ENCODE measurements at places on chromosomes 6 and 20.

- no peak for DNase-seq
Observed at GRCh38 chr6:127858727-127859391, 42.0 kb downstream of the THEMIS start.

DNA sequence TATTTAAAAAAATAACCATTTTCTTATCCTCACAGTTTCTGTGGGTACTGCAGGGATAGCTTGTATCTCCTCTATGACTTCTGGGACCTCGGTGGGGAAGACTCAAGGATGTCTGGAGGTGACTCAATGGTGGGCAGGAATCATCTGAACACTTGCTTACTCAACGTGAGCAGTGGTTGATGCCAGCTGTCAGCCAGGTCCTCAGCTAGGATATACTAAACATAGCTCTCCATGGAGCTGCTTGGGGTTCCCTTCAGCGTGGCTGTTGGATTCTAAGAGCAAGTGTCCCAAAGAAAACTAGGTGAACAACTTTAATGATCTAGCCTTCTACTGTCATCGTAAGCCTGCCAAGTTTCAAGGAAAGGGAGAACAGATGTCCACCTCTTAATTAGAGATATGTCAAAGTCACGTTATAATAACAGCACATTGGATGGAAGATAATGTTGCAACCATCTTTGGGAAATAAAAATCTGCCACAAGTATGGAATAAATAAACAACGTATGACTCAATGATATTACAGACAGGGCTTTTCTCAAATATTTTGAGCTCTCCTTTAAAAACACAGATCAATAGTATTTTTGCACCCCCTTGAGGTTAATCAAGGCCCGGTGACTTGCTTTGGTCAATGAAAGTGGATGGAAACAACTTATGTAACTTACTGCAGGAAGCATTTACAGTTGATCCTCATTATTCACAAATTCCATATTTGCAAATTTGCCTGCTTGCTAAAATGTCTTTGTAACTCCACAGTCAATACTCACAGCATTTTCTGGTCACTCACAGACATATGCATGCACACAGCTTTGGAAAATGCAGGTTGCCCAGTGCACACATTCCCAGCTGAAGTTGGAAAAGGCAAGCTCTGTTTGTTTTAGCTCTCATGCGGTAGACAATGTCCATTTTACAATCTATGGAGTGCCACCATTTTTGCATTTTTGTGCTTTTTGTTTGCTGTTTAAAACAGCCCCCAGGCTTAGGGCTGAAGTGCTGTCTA is 6.6 kb upstream of the HEBP2 start:
- DNase-seq: peak; percentile 70

GRCh38 chr20:401682-402495 is 6.2 kb upstream of the RBCK1 start:
- peak; percentile 43 for DNase-seq

- DNase-seq: no peak
Observed at GRCh38 chr6:104423691-104424090, 436.0 kb downstream of the HACE1 start.

DNA sequence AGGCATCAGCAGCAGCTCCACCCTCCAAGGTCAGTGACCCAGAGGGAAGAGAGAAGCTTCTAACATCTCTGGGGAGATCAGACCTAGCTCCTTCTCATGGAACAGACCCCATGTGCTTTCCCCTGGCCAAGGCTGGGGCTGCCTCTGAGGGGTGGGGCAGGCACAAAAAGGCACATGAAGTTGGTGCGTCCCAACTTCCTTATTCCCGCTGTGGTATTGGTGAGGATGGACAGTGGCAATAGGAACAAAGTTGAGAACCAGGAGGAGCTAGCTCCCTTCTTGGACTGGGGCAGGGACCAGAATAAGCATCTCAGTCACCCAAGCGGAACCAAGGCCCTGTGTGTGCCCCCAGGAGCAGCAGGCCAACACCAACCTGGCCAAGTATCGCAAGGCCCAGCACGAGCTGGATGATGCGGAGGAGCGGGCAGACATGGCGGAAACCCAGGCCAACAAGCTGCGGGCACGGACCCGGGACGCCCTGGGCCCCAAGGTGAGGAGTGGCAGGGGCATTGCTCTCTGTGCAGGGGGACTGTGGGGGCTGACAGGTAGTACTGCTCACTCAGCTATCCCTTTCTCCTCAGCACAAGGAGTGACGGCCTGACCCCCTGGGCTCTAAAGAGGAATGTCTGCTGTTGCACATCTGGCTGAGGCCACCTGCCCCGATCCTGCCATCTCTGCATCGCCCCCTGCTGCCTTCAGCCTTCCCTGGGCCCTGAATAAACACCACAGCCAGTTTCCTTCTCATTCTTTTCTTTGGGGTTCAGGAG is 46.1 kb downstream of the MYH7B start:
- no peak for DNase-seq

GRCh38 chr6:136517582-136517981 is 32.6 kb downstream of the MAP7 start:
- DNase-seq: no peak

GRCh38 chr6:139436200-139436956 is 61.9 kb upstream of the CITED2 start:
- no peak for DNase-seq

Measured in HCEC 1CT (cell line).